ENCODE measurements at places on chromosomes 12 and 14. TPM values are rescaled to one million over a fixed set of nuclear protein-coding genes. Genes with fewer than 3 reads are reported as not detected.

RPL10L gene
- not detected for total RNA-seq

SPATA7 gene
- total RNA-seq, result 3.9 TPM

ZCCHC8 gene
- 14.4 TPM for total RNA-seq

TAMALIN gene
- 0.29 TPM for total RNA-seq

PPP1R1A gene
- not detected for total RNA-seq

PCED1B gene
- 1.0 TPM for total RNA-seq

PRH2 gene
- total RNA-seq, result not detected

TMEM229B gene
- total RNA-seq, result not detected

STON2 gene
- 12.3 TPM for total RNA-seq

GPR84 gene
- total RNA-seq, result not detected

STYK1 gene
- 8.6 TPM for total RNA-seq

ASPG gene
- total RNA-seq, result not detected

RCOR1 gene
- 23.4 TPM for total RNA-seq

PLBD1 gene
- total RNA-seq, result 0.87 TPM

TMTC1 gene
- 5.8 TPM for total RNA-seq

MANSC4 gene
- 4.1 TPM for total RNA-seq

BICDL1 gene
- 5.8 TPM for total RNA-seq

CLEC7A gene
- 0.40 TPM for total RNA-seq

AKAP6 gene
- 1.5 TPM for total RNA-seq

VRTN gene
- not detected for total RNA-seq

TAS2R20 gene
- total RNA-seq, result 0.46 TPM

GALNT6 gene
- total RNA-seq, result 93.4 TPM

RERGL gene
- total RNA-seq, result not detected
